Activated CD4-positive, CD25-positive, alpha-beta regulatory T cell (primary cell): ENCODE measurements at places on chromosomes 5 and 9.

DNA sequence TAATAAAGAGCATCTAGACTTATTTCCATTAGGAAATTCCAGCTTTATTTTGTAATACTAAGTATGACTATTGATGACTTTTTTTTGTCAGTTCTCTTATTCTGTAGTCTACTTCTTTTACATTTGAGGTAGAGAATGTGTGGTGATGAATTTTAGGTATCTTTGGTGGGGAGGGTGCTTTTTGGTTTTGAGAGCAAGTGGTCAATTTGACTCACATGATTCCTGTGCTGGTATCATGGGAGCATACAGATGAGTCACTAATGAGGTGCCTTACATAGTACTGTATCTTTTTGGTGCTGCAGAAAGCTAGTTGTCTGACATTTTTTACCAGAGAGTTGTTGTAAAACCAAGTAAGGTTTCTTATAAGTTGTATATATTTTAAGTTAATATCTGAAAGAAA is 35.3 kb downstream of the ERBIN start:
- DNase-seq: no peak

DNA sequence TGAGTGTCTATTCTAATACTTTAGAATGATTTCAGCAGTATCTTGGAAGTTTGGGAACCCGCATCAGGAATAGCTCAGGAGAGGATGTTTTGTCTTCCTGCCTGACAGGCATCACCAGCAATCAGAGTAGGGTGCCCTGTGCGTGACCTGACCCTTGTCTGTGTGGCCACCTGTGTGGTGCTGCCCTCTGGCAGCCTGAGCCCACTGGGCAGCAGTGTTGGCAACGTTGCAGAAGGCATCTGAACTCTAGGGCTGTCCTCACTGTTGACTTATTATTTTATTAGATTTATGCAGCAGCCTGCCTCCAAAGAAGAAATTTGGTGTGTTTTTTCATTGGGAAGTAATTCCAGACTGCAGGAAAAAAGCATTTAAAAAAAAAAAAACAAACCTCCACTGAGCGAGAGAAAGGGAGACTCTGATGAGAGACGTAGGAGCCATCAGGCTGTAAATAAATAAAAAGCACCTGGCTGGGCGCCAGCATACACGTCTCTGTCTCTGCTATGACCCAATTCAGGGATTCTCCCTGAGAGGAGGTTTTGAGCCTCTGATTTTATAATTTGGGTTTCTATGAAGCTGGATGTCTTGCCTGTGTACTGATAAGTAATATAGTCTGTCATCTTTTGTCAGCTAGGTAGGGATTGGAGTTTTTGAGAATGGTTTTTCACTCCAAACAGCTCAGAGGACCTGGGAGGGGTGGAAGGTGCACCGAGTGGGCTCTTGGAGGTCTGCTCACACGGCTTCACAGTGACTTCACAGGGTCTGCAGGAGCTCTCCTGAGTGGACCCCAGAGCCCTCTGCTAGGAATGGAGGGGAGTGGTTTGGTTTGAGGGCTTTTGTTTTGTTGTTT is 49.0 kb downstream of the FAM78A start:
- DNase-seq: no peak

DNA sequence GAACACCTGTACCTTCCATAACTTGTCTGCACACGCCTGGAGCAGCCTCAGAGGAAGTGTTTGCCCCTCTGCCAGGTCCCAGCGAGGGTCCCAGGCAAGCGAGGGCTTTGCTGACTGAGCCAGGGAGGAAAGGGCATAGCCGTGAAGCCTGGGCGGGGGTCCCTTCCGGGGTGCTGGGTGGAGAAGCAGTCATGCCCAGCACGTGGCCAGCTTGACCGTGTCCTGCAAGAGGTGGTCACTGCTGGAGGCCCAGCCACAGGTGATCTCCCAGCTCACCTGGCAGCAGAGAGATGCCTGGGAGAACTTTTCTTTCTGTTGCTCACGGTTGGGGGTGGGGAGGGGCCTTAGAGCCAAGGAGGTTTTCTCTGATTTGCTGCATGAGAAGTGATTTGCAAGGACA is 195.3 kb downstream of the CACNA1B start:
- no peak for DNase-seq

GRCh38 chr9:97468658-97469448 is 32.6 kb upstream of the TMOD1 start:
- no peak for DNase-seq

DNA sequence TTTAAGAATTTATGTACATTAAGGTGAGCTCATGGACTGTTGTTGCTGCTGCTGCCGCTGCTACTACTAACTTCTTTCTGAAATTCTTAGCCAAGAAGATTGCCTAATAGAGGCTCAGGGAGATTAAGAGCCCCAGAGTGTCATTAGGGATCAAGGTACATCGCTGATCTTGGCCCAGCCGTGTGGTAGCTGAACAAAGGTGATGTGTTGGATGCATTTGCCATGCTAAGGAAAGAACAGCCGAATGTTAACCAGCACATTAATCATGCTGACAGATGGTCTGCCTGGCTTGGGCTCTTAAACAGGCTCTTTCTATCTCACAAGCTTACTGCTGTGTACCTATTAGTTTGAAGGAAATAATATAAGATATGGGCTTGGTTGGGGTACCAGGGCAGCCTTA is 137.1 kb downstream of the KCTD16 start:
- DNase-seq: no peak

DNA sequence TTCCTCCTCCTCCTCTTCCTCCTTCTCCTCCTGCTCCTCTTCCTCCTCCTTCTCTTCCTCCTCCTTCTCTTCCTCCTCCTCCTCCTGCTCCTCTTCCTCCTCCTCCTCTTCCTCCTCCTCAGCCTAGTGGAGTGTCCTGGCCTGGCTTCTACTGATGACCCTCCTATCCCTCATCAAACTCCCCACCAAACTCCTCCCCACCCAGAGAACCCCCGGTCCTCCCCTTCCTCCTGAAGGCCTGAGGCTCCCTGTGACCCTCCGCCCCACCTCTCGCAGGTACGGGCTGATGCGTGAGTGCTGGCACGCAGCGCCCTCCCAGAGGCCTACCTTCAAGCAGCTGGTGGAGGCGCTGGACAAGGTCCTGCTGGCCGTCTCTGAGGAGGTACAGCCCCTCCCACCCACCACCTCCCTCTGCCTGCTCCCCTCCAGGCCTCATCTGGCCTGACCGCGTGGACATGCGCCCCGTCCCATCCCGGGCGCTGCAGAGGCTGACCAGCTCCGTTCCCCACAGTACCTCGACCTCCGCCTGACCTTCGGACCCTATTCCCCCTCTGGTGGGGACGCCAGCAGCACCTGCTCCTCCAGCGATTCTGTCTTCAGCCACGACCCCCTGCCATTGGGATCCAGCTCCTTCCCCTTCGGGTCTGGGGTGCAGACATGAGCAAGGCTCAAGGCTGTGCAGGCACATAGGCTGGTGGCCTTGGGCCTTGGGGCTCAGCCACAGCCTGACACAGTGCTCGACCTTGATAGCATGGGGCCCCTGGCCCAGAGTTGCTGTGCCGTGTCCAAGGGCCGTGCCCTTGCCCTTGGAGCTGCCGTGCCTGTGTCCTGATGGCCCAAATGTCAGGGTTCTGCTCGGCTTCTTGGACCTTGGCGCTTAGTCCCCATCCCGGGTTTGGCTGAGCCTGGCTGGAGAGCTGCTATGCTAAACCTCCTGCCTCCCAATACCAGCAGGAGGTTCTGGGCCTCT is 10.6 kb downstream of the FGFR4 start:
- DNase-seq: no peak

GRCh38 chr5:54803471-54804011 is 181.9 kb downstream of the ESM1 start:
- DNase-seq: no peak

- no peak for DNase-seq
Measured at GRCh38 chr5:54988817-54989216, 3.4 kb upstream of the ESM1 start.

DNA sequence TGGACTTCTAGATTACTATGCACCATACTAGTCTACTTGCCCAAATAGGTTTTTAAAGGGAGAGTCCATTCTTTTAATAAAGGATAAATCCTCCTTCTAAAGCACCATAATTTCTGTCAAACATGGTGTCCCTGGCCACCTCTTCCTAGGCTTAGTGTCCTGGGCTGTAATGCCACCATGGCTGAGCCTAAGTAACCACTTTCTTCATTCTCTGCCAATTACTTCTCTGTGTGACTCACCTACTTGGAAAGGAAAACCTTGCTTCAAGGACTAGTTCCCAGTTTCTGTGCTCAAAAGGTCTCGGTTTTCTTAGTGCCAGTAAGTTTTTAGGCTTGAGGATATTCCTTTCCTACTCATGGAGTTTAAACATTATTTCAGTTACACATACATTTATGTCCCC is 273.4 kb downstream of the DENND1A start:
- no peak for DNase-seq

- no peak for DNase-seq
Measured at GRCh38 chr5:65880496-65881072, 45.8 kb upstream of the ERBIN start.

DNA sequence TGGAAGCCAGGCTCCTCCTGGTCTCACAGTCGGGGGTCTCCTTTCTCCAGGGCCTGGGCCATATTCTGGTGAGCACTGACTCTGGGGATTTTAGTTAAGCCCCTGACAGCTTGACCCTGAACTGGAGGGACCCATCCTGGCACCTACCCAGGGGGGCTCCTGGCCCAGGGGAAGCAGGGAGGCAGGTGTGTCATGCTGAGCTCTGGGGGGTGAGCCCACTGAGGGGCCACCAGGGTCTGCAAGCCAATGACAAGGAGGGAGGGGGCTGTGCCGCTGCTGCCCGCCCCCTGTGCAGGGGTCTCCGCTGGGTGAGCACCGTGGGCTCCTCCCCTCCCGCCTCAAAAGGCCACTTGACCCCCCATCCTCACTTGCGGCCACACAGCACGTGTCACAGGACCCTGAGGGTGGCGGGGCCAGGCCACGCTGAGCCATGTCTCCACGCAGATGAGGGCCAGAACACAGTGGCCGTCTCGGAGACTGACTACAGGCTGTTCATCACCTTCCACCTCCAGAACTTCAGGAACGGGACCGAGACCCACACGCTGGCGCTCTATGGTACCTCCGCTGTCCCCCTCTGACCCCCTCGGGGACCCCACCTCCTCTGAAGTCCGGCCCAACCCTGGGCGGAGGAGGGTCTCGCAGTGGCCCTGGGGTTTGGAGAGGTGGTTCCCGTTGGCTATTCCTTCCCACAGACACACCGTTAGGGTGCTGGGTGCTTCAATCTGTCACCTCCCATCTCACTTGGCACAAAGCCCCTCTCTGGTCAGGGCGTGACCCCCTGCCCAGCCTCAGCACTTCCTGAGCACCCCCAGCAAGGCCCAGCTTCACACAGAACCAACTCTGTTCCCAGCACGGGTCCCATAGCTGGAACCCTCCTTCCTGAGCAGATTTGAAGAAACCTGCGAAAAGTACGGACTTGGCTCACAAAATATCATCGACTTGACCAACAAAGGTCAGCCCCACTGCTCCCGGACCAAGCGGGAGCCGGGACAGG is 2.0 kb downstream of the LCN9 start:
- no peak for DNase-seq

- no peak for DNase-seq
Measured at GRCh38 chr5:146048994-146049703, 56.2 kb downstream of the PLAC8L1 start.

DNA sequence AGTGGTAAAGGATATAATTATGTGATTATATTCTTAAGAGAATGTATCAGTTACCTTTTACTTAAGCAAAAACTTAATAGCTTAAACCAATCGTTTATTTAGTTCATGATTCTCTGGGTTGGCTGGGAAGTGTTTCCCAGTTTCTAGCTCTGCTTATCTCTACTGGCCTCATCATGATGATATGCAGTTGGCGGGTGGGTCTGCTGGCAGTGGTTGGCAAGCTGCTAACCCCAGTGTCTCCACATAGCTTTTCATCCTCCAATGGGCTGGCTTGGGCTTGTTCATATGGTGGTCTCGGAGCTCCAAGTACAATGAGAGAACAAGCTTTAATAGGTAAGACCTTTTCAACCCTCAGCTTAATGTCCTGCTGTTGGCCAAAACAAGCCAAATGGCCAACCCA is 43.8 kb downstream of the ABLIM3 start:
- no peak for DNase-seq

DNA sequence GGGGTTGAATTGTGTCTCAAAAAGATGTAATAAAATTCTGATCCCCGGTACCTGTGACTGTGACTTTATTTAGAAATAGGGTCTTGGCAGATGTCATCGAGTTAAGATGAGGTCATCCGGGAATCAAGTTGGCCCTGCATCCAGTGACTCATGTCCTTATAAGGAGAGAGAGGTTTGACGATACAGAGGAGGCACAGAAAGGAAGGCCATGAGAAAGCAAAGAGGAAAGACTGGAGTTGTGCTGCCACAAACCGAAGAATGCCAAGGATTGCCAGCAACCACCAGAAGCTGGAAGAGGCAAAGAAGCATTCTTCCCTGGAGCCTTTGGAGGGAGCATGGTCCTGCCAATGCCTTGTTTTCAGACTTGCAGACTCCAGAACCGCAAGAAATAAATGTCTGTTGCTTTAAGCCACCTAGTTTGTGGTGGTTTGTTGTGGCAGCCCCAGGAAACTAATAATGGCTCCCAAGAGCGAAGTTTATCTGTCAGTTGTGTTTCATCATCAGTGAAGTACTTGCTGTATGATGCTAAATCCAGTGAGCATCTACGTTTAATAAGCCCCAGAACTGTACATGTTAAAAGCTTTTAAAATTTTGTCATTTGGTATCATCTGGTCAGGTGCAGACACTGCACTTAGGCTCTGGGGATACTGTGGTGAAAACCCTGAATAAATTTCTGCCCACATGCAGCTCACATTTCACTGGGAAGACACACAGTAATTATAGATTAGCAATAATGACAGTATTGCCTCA is 114.8 kb downstream of the TLE4 start:
- no peak for DNase-seq

DNA sequence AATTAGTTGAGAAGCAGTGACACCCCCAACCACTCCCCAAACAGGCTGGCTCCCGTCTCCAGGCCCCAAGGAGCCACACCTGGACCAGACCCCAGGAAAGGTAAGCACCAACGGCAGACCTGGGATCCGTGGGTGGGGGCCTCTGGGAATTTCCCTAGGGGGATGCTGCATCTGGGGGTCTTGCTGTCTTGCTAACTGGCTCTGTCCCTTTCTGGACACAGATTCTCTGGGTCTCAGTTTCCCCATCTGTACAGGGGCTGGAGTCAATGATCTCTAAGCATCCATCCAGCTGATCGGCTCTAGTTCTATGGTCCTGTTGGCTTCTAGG is 27.9 kb upstream of the IL17B start:
- DNase-seq: no peak

DNA sequence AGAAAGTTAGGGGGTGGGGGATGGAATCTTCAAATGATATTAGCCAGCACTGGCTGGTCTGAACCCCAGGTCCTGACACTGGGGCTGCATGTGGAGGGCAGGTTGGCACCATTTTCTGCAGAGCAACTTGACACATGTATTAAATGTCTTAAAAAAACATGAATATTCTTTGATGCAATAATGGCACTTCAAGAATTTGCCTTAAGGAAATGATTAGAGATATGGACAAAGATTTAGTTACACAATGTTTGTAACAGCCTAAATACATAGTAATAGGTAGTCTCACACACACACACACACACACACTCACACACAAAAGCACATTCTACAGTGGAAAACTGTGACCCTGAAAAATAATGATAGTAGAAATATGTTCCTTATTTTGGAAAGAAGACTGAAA is 3.6 kb downstream of the SVEP1 start:
- no peak for DNase-seq
